ENCODE measurements at places on chromosomes 1 and 21.

GRCh38 chr1:220787069-220787619 is 431 bp downstream of the MTARC1 start:
- DNase-seq = peak; percentile 78

DNA sequence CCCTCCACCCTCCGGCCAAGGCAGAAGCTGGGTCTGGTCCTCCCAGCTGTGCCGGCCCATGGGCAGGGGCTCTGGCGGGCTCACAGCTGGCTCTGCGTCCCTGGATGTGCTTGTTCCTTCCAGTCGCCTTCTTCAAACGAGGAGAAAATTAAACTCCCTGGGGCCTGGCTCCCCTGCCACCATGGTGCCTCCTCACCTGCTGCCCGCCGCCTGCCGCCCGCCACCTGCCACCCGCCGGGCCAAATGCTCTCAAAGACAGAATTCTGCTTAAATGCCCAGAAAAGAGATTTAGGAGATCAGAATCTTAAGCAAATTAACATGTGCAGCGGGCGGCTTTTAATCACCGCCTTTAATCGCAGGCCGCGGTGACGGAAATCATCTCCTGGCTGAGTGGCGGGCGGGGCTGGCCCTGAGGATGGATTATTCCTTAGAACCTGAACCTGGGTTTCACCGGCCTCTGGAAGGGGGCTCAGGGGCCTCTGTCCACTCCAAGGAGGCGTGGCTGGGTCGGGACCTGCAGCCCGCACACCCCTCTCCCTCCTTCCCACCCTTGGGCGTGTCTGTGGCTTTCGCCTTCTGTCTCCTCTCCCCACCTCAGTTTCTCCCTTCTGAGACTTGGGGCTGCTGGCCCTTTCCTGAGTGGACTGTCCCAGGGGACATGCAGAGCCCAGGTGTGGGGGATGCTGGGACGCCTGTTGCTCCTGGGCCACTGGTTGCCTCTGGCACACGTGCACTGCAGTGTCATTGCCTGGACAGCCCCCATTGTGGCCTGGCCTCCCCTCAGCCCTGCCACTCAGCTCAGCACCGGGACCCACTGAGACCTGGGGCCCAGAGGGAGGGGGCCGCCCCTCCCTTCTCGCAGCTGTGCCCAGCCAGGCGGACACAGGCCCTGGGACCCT is 10.5 kb upstream of the PLCH2 start:
- DNase-seq = peak; percentile 19

GRCh38 chr1:161160671-161161145 is 1.4 kb downstream of the USP21 start:
- DNase-seq = no peak

GRCh38 chr1:202197653-202198365 is 4.2 kb downstream of the LGR6 start:
- DNase-seq = no peak

DNA sequence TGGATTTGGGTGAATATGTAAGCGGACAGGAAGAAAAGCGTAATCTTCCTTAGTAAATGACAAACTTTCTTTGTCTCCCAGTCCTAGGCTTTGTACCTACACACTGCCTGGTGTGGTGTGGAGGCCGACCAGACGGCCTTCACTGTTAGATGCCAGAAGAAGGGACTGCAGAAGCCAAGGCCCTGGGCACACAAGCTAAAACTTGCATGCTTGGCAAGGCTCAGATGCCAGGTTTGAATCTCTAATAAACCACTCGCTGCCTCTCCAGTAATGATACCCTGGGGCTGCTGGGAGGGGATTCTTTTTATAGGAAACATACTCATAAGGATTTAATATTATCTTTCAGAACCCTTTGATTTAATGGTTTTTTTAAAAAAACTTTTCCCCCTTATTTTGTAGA is 263.8 kb downstream of the PTPRC start:
- no peak for DNase-seq

DNA sequence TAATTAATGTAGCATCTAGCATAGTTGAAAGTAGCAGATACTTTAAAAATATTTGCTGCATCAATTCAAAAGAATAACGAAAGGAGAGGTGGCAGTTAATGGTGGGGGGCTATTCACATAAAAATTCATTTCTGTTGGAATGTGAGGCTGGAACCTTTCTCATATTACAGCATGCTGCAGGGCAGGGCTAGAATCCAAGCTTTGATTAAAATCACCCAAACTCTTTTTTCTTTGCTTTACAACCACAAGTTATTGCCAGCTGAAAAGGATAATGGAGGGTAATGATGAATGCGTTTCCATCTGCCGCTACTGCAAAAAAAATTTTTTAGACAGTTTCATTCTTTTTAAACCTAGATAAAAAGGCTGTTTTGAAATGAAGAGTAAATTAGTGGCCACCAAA is 9.8 kb downstream of the DISP1 start:
- peak; percentile 41 for DNase-seq
